ENCODE measurements at places on chromosomes 11 and 22. TPM values are rescaled to one million over a fixed set of nuclear protein-coding genes. Genes with fewer than 3 reads are reported as not detected.

Gene SH3BP1
- 8.3 TPM for total RNA-seq

Gene OR52N4
- not detected for total RNA-seq

Gene SLC5A4
- total RNA-seq: not detected

Gene CNGA4
- total RNA-seq: not detected

Gene FZD4
- total RNA-seq: 14.5 TPM

Gene STIP1
- total RNA-seq: 115 TPM

Gene CHRM4
- total RNA-seq: 0.21 TPM

Gene LPXN
- 6.2 TPM for total RNA-seq

DNA sequence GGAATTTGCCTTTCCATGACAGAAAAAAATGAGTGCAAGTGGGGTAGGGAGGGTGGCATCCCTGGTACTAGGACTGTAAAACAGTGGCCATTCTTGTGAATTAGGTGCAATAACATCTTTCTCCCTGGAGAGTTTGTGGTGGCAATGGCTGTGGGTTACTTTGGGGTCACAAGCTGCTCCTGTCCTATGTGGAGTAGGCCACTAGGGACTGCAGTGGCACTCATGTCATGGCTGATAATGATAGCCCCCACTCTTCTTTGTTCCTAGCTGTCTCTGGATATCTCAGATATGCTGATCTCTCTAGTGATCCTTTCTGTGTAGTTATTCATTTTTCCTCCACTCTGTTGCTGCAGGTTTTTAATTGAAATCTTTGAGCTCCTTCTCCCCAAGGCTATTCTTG is 270.5 kb upstream of the CHORDC1 start:
- DNase-seq: no peak

- DNase-seq: no peak
Observed at GRCh38 chr22:37331034-37331428, 48.7 kb downstream of the CYTH4 start.

DNA sequence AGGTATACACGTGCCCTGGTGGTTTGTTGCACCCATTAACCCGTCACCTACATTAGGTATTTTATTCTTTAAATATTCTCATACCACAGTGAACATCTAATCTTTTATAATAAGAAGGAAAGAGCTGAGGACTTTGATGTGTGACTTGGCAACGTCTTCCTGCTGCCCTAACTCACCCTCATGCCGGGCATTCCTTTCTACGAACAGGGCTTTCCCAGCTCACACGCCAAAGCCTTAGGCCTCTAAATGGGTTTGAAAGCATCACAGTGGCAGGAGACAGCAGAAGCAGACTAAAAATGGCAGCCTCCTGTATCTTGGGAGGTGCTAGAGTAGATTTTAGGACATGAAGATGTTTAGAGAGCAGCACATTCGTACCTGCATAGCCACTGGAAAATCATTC is 52.6 kb downstream of the CLTCL1 start:
- no peak for DNase-seq

DNA sequence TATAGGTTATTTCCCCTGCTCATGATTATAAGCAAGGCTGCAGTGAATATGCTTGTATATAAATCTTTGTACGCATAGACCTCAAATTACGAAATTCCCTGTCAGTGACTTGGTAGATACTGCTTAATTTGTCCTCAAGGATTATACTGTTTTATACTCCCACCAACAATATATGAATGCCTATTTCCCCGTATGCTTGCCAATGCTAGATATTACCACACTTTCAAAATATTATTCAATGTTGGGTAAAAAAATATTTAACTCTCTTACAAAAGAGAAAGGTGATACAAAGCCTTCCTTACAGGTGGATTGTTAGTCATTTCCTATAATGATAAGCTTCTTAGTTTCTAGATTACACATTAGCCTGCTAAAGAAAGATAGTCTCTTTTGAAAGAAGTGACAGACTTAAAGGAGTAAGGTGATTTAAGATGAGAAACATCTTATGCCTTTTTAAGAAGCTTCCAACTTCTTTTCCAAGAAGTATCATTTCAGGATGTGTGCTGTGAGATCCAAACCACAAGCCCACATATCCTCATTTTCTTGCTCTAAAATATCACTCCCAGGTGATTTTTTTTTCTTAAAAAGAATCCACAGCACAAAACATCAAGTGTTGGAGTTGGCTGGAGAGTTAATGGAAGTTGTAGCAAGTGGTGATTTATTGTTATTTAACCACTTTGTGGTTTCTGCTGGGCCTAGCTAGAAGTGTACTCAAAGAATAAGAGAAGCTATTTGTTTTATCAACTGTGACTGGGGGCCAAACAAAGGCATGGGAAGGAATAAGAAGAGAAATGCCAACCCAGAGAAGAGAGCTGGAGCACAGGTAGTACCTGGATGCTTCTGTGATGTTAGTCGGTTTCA is 59.2 kb downstream of the BARX2 start:
- no peak for DNase-seq

GRCh38 chr11:118658429-118659313 is 20.8 kb downstream of the TREH start:
- no peak for DNase-seq

GRCh38 chr11:1573903-1574237 is 1.8 kb upstream of the DUSP8 start:
- DNase-seq: no peak

GRCh38 chr11:123473941-123474677 is 44.0 kb downstream of the GRAMD1B start:
- no peak for DNase-seq

GRCh38 chr11:92313784-92314183 is 89.2 kb downstream of the FAT3 start:
- DNase-seq: no peak

DNA sequence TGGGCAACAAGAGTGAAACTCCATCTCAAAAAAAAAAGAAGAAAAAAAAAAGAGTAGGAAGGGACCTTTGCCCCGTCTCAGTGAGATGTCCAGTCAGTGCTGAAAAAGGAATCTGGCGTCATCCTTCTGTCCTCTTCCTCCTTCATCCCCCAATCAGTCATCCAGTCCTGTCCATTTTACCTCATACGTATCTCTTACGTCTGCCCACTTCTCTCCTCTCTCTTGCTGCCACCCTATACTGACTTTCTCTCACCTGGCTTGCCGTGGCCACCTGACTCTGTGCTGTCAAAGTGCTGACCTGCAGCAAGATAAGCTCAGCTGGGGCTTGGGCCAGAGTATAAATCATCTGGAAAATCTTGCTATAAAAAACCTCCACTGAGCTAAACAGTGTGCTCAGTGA is 13.6 kb downstream of the SEPTIN3 start:
- no peak for DNase-seq

GRCh38 chr11:132318421-132319157 is 948.2 kb downstream of the NTM start:
- no peak for DNase-seq

GRCh38 chr11:115751243-115752015 is 247.2 kb upstream of the CADM1 start:
- DNase-seq: no peak

DNA sequence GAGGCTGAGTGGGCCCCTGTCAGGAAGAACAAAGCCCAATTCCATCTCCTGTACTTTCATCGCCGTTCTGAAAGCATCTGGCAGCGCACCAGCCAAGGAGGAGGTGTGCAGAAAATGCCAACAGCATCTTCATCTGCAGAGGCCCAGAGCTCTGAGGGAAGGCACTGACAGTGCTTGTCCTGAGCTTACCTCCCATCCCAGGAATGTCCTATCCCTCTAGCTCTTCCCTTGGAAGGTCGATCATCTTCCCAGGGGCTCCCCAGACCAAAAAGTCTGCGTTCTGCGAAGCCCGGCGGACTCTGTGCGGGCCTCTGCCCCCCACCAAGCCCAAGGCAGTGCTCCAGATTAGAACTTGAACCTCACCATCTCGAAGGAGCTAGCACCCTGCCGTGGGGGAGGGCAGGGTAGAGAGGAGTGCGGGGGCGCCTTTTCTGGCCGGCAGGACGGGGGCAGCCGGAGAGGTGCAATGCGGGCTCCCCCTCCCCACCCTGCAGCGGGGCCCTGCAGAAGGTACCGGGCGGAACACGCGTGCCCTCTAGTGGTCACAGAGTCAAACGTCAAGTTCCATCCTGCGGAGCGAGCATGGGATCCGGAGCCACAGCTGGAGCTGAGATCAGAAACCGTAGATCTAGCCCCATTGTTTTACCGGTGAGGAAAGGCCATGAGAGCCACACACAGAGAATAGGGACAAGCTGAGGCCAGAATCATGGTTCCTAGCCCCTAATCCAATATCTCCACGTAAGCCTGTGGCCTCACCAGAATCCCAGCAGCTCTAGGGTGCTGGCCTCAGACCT is 5.0 kb downstream of the SCN2B start:
- DNase-seq: peak; percentile 88

DNA sequence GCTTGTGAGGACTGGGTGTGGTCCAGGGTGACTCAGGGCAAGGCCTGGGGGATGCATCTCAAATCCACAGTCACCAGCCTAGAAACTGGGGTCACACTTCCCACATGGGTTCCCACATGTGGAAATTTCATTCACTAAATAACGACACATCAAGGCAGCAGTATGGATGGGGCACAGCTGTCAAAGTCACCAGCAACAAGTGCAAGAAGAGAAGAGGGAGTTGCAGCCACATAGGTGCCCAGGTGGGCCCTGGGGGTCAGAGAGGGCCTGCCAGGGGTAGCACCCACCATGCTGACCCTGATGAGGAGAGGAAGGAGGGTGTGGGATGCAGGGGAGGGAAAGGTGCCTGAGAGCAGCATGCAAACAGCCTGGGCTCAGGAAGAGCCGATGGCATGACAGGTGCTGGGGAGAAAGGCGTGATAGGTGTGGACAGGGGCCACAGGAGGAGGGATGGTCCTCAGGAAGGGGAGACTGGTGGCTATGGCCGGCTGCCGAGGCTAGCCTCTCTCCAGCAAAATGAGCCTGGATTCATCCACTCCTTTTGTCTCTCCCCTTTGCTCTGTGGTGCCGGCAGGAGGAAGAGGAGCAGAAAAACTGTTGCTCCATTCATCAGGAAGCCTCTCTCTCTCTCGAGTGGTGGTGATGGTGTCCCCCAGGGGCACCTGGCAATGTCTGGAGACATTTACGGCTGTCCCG is 22.3 kb downstream of the DGCR6L start:
- no peak for DNase-seq

- DNase-seq: no peak
Observed at GRCh38 chr11:116043857-116044256, 539.6 kb upstream of the CADM1 start.

- no peak for DNase-seq
Observed at GRCh38 chr22:49971232-49972162, 10.9 kb downstream of the PIM3 start.

- no peak for DNase-seq
Observed at GRCh38 chr22:43253839-43254238, 66.9 kb upstream of the TTLL12 start.

DNA sequence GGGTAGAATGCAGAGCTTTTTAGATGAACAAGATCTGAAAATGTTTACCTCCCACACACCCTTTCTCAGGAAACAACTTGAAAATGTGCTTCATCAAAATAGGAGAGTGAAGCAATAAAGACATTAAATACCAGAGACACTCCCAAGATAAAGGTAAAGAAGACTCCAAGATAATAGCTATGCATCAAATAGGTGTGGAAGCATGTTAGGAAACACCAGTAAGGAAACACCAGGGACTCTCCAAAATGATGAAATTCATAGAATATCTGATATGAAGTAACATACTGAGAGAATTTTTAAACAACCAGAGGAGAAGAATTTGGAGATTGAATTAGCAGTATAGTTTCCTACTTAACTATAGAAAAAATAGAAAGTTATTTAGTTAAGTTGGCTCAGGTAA is 57.0 kb downstream of the OR10A6 start:
- no peak for DNase-seq
